Fibroblast of pulmonary artery (primary cell): ENCODE measurements at places on chromosomes 6 and 20.

GRCh38 chr6:30656513-30656912, 9.6 kb downstream of the C6orf136 start:
- no peak for DNase-seq

- DNase-seq: peak; percentile 61
Observed at GRCh38 chr20:35739294-35740163, 2.5 kb downstream of the RBM39 start.

- DNase-seq: no peak
Observed at GRCh38 chr20:40359131-40359912, 329.7 kb downstream of the MAFB start.

- DNase-seq: no peak
Observed at GRCh38 chr6:90415178-90415577, 118.5 kb upstream of the BACH2 start.

DNA sequence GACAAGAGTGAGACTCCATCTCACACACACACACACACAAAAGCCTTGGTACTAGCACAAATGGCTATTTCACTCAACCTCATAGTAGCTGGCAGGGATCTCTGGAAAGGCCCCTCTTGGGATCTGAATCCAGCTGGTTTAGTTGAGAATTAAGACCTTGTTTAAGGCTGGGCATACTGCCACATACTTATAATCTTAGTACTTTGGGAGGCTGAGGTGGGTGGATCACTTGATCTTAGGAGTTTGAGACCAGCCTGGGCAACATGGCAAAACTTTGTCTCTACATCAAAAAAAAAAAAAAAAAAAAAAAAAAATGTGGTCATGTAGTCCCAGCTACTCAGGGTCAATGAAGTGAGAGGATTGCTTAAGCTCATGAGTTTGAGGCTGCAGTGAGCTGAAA, 628.3 kb downstream of the MMUT start:
- DNase-seq: peak; percentile 25

GRCh38 chr20:57589123-57589727, 28.3 kb downstream of the PCK1 start:
- DNase-seq: no peak

GRCh38 chr6:48389146-48390043, 278.4 kb upstream of the PTCHD4 start:
- DNase-seq: no peak

DNA sequence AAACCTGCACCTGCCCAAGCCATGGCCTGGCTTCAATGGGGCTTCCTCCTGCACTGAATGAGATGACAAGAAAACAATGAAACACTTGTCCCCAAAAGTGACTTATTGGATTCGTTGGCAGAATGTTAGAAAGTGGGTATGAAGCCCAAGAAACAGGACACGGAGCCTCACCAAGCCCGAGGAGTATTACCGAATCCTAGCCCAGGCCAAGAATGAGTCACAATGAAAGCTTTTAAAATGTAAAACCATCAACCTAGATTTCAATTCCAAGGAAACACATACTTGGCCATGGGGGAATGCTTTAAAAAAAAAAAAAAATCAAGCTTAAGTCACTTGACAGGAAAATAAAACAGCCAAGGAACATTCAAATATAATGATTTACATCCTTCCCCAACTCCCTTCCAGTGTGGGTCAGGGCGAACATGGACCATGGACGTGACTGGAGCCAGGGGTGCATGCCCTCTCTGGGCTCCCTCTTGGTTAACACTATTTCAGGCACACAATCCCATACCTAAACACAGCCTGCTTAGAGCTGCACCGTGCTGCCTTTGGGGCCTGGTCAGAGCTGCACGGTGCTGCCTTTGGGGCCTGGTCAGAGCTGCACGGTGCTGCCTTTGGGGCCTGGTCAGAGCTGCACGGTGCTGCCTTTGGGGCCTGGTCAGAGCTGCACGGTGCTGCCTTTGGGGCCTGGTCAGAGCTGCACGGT, 3.1 kb upstream of the STX16 start:
- DNase-seq: peak; percentile 75

GRCh38 chr20:56628873-56629463, at the start of gene TFAP2C:
Gene TFAP2C (plus strand): TSS chr20:56629306. CDS start chr20:56629545, 239 bp downstream.
- DNase-seq: peak; percentile 20

GRCh38 chr20:38804682-38805501, 605 bp upstream of the PPP1R16B start:
- DNase-seq: peak; percentile 64

- DNase-seq: no peak
Observed at GRCh38 chr20:40933758-40934157, 94.9 kb upstream of the TOP1 start.

DNA sequence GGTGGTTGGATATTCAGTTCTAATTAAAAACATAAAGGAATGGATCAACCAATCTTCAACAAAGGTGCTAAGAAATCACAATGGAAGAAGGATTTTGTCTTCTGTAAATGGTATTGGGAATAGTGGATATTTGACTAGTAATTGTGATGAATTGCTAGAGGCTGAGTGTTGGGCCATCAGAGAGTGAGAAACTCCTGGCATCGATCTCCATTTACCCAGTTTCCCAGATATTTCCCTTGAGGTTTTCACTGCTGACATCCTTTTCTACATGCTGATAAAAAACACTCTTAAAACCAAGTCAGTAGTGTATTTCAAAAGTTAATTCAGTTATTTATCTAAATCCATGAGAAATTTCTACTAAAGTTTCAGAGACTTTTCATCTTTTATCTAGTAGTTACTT, 40.4 kb upstream of the COL10A1 start:
- no peak for DNase-seq

DNA sequence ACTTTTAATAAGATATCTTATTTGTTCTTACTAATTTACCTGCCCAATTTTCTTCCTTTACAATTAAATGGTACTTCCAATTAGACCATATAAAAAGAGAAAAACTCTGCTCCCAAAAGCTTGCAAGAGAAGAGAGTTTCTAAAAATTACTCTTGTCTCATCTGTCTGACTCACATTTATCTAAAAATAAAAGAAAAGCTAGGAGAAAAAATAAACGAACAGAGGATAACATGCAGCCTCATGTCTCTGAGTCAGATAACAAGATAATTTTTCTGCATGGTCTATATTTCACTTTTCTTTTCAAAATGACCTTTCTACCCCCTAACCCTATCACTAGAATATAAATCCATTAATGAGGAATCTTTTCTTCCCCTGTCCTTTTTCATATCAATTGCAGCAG, 127.2 kb upstream of the TCF21 start:
- no peak for DNase-seq

DNA sequence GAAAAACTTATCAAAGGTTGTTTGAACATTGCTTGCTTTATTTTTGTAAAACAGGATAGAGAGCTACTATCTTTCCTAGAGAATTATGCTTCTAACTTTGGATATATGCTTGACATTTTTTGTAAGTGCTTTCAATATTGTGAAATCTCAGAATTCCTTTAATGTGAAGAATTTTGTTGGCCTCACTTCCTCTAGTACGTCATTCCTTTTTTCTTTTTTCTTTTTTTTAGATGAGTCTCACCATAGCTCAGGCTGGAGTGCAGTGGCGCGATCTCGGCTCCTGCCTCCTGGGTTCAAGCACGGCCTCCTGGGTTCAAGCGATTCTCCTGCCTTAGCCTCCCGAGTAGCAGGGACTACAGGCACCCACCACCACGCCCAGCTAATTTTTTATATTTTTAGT, 668.1 kb downstream of the RFPL4B start:
- DNase-seq: peak; percentile 90
